ENCODE measurements at places on chromosomes 2 and 18.

DNA sequence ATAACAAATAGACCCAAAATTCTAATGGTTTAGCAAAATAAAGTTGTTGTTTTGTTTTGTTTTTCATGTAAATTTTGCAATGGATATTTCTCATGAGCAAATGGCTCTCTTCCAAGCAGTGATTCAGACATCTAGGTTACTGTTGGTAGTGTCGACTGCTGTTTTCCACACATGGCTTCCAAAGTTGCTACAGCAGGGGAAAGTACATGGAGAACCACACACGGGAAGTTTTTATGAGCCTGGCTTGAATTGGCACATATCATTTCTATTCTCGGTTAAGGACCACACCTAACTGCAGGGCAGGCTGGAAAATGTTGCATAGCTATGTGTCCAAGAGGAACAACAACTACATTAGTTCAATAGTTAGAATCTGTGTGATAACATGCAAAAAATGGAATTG, 262.1 kb downstream of the GALNT13 start:
- DNase-seq: no peak

DNA sequence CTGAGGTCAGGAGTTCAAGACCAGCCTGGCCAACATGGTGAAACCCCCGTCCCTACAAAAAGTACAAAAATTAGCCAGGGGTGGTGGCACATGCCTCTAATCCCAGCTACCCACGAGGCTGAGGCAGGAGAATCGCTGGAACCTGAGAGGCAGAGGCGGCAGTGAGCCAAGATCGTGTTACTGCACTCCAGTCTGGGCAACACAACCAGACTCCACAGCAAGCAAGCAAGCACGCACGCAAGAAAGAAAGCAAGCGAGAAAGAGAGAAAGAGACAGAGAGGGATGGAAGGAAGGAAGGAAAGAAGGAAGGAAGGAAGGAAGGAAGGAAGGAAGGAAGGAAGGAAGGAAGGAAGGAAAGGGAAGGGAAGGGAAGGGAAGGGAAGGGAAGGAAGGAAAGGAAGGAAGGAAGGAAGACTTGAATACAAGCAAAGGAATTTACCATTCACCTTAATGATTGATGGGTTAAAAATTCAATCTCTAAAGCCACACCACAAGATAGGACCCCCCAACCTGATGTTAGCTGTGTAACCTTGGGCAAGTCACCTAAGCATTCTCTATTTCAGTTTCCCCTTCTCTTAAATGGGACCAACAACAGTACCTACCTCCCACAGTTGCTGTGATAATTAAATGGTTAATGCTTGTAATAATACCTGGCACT, 181.7 kb downstream of the ATAD2B start:
- DNase-seq: no peak

DNA sequence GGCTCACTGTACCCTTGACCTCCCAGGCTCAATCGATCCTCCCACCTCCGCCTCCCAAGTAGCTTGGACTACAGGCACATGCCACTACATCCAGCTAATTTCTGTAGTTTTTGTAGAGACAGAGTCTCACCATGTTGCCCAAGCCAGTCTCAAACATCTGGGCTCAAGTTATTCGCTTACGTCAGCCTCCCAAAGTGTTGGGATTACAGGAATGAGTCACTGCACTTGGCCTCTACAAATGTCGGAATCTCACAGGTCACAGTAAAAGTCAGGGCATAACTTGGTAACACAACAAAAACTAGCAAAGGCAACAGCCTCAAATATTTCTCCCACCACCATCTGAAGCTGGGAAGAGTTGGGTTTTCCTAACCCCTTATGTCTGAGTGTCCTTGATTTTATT, 25.3 kb downstream of the SCG2 start:
- DNase-seq: no peak

GRCh38 chr2:235564884-235565530, 71.2 kb downstream of the AGAP1 start:
- no peak for DNase-seq

DNA sequence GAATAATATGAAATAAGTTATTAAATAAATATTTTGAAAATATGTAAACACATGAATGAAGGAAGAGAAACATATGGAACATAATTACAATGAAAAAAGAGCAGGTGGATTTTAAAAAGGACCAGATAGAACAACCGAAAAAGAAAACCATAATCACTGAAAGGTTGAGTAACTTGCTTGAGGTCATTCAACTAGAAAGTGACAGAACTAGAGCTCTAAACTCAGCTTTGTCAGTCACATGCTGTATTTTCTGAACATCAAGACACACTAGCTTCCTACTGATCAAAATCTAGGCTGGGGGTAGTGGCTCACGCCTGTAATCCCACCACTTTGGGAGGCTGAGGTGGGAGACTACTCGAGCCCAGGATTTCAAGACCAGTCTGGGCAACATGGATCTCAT, 30.0 kb upstream of the ITGAV start:
- no peak for DNase-seq

DNA sequence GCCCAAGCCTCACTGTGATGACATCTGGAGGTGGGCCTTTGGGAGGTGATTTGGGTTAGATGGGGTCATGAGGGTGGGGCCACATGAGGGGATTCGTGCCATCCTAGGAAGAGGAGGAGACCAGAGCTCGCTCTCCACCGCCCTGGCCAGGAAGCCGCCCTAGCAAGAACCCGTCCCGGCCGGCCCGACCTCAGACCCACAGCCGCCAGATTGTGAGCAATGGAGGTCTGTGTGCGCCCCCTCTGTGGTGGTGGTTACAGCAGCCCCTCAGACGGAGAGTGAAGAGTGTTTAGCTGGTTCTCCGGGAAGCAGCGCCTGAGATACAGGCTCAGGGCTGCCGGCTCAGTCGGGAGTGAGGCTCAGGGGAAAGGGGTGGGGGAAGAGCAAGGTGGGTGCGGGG, 83.3 kb downstream of the RTP5 start:
- no peak for DNase-seq

DNA sequence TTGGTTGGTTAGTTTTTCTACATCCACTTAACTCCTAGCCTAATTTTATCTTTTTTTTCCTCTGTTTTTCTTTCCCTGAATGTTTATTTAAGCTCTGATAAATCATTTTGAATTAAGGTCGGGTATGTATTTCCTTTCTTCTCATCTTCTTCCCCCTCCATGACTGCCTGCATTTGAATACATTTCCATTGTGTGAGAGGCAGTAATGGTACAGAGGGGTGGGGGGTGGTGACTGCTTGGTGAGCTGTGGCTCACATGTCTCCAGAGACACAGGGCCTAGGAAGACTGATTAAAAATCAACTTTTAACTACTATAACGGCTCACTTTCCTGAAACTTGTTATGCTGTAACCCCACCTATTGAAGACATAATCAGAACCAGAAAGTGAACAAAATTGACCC, 58.0 kb downstream of the NEDD4L start:
- DNase-seq: no peak

- DNase-seq: no peak
Measured at GRCh38 chr2:233152541-233152940, 92.4 kb downstream of the INPP5D start.

GRCh38 chr2:150630587-150631235, 143.2 kb upstream of the RND3 start:
- DNase-seq: no peak

DNA sequence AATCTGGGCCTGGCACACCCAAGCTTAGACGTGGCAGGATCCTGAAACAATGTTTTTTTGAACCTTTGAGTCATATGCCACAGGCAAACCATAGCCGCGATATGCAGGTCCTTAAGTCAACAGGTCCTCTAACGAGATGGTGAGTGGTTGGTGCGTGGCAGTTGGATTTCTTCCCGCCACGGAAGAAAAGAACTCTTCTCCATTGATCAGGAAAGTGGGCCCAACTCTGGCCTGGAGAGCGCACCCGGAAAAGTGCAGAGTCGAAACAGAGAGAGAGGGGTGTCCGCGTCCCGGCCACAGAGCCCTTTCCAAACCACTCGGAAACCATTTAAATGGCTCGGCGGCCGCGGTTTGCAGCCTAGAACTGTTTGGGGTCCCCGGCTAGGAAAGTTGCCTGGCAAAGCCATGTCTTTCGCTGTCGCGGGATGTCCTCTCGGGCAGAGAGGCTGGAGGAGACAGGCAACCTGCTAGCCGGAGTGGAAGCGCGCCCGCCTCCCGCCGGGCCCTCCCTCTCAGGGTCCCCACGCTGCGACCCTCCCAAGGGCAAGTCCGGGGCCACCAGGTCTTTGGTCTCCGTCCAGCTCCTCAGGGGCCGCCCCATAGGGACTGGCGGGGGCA, 777 bp downstream of the GALNT3 start:
- no peak for DNase-seq

DNA sequence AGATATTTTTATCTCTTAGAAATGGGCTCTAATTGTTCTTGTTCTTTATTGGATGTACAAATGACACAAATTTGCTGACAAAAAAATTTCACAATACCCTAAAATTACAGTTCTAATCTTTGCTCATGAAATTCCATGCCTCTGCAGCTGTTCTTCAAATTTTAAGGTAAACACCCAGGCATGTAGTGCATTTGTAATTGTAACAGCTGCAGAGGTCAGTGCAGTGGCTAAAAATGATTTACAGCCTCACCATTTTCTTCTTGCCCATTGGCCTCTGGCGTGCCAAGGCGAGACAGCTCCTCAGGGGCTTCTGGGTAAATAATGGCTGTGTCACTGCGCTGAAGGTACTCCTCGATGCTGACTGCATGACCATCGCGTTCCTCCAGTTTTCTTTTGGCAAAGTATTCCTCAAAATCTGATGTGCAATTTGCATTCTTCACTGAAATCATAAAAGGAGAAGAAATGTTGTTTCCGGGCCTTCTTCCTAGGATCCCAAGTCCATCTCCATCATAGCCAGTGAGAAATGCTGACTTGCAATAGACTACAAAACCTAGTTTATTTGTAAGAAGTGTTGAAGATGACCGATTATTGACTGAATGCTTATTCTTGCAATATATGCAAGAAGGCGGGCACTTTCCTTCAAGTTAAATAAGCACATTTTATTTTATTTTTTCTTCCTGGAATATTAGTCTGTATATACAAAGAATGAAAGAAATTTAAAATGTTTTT, 115.2 kb downstream of the ZEB2 start:
- DNase-seq: no peak

- no peak for DNase-seq
Measured at GRCh38 chr2:203858176-203858575, 9.4 kb upstream of the CTLA4 start.

DNA sequence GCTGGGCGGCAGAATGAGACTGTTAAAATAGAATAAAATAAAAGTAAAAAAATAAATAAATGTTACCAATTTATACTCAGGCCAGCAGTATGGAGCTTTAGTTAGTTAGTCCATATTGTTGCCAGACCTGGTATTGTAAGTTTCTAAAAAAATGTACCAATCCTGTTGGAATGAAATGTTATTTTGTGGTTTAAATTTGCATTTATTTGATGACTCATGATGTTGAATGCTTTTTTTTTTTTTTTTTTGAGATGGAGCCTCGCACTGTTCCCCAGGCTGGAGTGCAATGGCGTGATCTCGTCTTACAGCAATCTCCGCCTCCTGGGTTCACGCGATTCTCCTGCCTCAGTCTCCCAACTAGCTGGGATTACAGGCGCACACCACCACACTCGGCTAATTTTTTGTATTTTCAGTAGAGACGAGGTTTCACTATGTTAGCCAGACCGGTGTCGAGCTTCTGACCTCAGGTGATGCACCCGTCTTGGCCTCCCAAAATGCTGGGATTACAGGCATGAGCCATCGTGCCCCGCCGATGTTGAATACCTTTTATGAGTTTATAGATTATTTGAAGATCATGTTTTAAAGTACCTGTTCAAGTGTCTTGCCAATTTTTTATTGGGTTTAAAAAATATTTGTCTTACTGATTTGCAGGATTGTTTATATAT, 5.7 kb upstream of the PTPRN start:
- no peak for DNase-seq

- no peak for DNase-seq
Measured at GRCh38 chr2:143399631-143400069, 270.4 kb downstream of the ARHGAP15 start.

- DNase-seq: no peak
Measured at GRCh38 chr18:5574843-5575242, 31.0 kb upstream of the EPB41L3 start.

DNA sequence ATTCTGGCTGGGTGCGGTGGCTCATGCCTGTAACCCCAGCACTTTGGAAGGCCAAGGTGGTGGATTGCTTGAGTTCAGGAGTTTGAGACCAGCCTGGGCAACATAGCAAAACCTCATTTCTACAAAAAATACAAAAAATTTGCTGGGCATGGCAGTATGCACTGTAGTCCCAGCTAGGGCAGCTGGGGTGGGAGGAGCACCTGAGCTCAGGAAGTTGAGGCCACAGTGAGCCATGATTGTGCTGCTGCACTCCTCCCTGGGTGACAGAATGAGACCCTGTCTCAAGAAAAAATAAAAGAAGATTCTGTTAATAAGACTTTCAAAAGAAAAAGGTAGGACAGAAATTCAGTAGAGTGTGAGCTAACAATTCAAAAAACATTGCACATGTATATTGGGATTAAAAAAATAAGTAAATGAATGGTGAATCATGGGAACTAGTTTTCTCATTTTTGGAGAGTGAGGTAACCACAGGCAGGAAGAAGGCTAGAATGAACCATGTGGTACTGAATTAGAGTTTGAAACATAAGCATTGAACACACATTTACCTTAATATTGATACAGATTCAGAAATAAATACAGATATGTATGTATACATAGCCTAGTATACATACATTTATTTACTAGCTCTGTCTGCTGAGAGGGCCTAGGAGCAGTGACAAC, 53.5 kb downstream of the NCOA1 start:
- DNase-seq: no peak

GRCh38 chr2:20509301-20509769, 62.5 kb downstream of the RHOB start:
- DNase-seq: no peak

DNA sequence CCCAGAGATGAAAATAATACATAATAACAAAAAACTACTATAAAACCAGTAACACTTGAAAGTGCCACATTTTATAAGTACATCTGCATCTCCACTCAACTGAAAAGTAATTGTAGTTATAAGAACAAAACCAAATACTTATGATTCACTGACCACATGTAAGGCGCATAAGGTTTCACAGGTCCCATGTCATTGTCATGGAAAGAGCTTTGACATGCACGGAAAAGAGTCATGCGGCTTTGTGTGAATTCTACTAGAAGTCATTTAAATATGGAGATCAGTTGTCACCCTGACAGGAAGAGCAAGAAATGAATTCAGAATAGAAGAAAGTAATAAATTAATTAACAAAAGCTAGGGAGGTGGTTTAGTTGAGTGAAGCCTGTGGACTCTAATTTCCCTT, 459.1 kb downstream of the CDH2 start:
- DNase-seq: no peak

- DNase-seq: no peak
Measured at GRCh38 chr2:86417961-86418360, 23.2 kb upstream of the KDM3A start.

GRCh38 chr18:7646174-7646886, 79.2 kb downstream of the PTPRM start:
- no peak for DNase-seq

DNA sequence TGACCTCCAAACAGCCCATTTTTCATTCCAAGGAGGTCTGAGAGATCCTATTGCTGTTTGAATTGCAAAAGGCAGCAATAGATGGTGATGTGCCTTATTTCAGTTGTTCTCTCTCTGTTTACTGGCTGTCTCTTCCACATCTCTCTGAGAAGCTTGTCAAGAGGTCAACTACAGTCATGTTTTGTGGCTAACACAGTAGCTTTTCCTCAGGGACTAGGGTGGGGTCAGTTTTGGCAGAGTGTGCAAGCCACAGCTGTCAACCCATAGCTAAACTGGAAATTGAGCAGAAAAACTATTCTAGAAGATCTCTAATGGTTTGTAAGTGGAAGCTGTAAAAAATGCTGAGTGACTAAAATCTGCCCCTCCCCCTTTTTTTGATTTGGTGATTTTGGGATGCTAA, 67.1 kb downstream of the DIS3L2 start:
- no peak for DNase-seq
